ENCODE measurements at places on chromosomes 2 and 18.

GRCh38 chr2:54772531-54772930, 49.1 kb downstream of the EML6 start:
- ATAC-seq: no peak

DNA sequence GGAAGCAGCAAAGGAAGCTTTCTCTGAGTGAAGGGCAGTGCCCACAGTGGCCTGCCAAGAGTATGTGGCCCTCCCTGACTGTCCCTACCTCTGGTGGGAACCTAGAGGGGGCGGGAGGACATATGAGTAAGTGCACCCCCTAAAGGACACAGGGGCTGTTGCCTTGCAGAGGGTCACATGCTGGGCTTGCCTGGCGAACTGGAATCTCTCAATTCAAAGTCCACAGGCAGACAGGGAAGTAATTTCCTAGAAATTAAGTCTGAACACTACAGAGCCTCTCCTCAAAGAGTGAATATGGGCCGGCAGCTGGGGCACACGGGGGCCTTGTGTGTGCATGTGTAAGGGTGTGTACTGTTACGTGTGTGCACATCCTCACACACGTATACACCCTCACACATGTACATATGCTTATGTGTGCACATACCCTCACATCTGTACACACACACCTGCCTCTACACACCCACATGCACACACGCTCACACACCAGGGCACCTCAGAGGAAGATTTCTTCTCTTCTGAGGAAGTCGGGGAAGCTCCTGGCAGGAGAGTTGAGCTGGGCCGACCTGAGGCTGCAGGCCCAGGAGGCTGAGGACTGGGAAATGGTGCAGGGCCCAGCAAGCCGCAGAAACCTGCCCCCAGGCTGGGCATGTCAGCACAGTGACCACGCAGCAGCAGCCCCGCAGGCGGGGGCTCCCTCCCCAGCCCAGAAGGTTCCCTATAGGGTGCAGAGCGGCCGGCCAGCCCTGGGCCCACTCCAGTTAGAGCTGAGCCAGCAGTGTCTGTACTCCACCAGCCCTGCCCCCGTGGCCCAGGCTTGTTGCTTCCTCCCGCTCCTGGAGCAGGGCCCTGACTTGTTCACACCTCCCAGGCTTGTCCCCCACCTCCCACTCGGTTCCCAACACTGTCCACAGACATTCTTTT, 77.4 kb upstream of the TAF1B start:
- no peak for ATAC-seq

- ATAC-seq: no peak
These were observed 1.5 kb downstream of the EPAS1 start for GRCh38 chr2:46298522-46299353.

GRCh38 chr2:105261061-105261460, 19.5 kb downstream of the GPR45 start:
- no peak for ATAC-seq

- no peak for ATAC-seq
These were observed 14.1 kb downstream of the GLI2 start for GRCh38 chr2:120749506-120750431.

DNA sequence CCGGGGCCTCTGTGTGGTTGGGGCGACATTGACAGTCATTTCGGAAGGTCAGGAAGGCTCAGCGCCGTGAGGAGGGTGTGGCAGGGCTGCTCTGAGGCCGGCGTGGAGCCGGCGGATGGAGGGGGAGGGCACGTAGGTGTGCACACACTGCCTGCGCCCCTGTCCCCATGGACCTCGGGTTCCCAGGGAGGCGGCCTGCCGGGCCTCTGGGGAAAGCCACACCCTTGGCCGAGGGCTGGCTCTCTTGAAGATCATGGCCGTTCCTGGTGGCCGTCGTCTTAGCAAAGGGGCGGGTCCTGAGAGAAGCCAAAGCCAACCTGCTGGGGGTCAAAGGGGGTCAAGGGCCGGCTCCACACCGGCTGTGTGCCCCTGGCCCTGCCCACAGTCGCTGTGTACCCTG, 11.9 kb downstream of the GPC1 start:
- no peak for ATAC-seq

GRCh38 chr2:45869165-45869501, 217.7 kb downstream of the PRKCE start:
- ATAC-seq: no peak

GRCh38 chr18:62399781-62400308, 74.7 kb downstream of the TNFRSF11A start:
- ATAC-seq: no peak

DNA sequence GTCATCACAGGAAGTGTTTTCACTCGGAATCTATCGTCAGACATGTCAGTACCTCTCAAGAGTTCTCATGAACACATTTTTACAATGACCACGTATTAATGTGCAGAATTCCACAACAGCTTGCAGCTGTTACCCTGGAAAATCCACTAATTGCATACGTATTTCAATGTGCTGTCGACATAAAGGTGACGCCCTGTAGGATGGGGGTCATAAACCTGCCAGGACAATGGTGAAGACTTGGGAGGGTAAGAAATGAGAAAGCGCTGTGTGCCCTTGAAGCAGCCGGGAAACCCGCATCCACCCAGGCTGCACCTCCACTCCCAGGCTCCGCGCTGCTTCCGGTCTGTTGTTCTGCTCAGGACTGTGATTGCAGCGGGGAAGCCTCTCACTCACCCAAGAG, 14.0 kb downstream of the TMEM18 start:
- no peak for ATAC-seq

Measured in activated CD4-positive, CD25-positive, alpha-beta regulatory T cell treated with anti-CD3 and anti-CD28 coated beads, Interleukin-2, amount 50 U/mL, for 24 hours (primary cell).